Foreskin fibroblast (primary cell): ENCODE measurements at places on chromosomes 6 and 20.

DNA sequence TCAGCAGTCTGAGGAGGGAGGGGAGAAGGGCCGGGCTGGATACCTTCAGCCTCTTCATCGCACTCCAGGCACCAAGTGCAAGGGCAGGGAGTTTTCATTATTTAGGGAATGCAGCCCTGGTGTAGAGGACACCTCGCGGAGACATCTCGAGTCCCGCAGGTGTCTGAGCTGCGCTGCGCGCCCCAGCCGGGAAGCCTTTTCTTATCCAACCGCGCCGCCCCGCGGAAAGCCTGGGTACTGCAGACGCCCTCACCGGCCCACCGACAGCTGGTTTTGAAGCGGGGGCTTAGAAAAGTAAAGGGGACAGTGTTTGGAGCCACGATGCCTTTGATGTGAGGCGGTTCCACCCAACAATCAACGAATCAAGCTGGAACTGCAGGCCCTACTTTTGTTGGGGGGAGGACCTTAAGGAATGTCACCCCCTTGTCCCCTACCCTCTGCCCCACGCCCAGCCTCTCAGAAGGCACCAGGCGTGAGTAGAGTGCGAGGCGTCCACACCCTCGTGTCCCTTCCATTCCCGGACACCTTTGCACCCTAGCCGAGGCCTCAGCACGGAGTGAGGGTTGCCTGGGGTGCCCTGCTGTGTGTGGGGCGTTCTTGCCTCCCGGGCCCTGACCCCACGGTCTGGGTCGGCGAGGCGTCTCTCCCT lies 8.6 kb downstream of the NKX2-2 start:
- peak; percentile 71 for DNase-seq

GRCh38 chr6:105648276-105648675 lies 245.4 kb upstream of the PREP start:
- no peak for DNase-seq

DNA sequence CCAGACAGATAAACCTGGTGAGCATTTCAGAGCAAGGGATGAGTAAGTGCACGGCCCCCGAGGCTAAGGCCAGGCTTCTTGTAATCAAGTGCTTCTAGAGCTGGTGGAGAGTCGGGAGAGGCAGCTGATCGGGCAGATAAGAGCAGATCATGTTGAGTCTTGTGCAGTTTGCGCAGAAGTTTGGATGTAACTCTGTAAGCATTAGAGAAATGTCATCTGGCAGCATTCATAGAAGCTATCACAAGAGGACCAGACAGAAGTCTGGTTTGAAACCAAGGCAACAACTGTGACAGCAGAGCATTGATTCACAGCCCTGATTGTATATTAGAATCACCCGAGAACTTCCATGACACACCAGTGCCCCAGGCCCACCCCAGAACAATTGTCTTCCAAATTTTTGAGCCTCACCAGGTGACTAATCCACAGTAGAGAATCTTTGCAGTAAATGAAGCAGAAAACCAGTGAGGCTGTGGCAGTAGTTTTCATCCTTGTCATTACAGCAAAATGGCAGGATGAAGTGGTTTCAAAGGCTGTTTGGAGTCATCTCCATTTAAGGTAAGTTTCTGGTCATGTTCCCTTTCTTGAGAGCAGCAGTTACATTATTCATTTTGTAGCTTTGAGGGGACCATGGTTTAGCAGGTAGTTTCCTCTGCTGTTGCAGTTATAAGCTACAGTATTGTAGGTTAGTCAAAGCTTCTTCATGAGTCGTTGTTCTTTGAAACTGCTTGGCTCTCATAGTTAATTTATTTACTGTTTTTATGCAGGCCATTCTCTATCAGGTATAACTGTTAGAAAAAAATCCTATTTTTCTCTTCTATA lies 84.1 kb downstream of the RNF217 start:
- no peak for DNase-seq

DNA sequence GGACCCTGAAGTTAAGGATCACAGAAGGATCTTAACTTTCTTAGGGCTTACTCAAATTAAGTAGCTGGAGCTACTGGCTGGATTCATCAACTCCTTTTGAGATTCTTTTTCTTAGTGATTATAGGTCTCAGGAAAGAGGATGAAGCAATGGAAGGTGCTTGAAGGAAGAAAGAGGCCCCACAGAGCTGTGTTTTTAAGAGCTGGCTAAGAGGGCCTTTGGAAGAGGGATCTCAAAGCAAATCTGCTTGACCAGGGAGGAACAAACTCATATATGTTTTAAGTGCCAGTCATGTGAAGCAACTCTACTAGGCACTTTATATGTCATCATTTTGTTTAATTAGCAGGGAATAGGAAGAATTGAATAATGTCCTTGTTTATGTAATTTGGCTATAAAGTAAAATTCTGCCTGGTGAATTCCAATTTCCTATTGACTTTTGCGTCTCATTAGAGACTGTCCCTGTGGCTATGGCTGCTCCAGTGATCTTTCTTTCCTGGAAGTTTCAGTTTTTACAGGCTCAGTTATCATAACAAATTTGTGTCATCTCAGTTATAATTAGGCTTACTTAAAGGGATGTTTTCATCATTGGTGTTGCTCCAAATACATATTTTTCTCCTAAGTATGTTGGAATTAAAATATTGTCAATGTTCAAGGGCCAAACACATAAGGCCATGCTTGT lies 222.8 kb upstream of the CITED2 start:
- DNase-seq: no peak

DNA sequence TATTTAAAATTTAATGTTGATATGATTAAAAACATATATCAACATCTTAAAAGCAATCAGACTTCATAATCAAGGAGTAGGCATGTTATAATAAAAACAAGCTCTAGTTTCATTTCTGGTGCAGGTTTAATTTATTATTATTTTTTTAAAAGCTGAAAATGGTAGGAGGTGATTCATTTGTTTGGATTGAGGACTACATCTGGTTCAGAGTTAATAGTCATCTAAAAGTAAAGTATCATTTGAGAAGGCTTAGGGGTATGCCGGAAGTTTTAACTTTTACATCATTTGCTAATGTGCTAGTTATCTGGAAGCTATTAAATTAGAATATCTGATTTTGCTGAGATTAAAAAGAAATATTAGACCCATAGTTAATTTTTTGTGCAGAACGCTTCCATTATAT lies 169.5 kb upstream of the LAMA2 start:
- DNase-seq: peak; percentile 73

DNA sequence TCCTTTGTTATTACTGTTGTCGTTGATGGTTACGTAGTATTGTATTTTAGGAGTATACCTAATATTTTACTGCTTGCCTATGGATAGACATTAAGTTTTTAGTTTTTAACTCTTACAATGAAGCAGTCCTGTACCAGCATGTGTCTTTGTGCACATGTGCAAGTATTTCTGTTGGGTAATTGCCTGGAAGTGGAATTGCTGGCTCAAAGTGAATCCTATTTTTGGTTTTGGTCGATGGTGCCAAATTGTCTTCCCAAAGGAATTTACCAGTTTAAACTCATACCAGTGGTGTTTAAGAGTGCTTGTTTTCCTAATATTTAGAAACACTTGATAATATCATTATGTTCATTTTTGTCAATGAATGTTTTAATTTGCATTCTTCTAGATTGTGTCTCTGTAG lies 75.5 kb downstream of the ANKS1A start:
- no peak for DNase-seq

- no peak for DNase-seq
Measured at GRCh38 chr6:1679031-1679687, 69.4 kb downstream of the FOXC1 start.

DNA sequence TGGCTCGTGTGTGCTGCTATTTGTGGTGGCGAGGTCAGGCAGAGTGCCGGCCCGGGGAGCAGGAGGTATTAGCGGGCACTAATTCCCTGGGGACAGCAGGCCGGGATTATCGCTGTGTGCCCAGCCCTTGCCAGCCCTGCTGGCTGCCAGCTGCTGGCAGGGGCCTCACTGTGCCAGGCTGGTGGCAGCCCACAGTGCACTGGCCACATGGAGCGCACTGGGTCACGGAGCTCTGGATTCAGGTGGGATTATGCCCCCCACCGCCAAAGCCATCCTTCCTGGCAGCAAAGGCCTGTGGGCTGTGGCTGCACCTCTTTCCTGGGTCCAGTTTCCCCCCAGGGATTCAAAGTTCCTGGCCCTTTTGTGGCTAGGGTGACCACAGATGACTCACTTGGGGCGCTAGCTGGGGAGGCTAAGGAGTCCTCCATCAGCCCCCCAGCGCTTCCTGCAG lies 59.7 kb downstream of the YTHDF1 start:
- no peak for DNase-seq

DNA sequence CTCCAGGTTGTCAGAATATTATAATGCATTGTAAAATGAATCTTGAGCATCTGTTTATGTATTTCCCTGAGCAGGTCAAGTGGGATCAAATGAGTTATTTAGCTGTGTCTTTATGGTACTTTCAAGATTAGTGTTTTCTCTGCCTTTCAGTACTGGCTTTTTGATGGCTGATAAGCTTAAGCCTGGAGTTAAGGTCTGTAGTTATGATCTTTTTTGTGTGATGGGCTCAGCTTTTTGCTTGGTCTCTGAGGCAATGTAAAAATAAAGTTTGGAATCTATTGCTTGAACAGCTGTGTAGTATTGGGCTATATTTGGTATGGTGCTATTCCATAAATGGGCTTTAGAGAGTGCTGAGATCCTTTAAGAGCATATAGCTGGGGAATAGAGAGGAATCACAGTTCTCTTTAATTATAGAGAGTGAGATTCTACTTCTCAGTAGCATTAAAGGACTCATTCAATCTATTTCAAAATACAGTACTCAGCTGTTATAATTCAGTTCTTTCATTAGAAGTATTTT lies 40.7 kb downstream of the ZNF451 start:
- DNase-seq: no peak

GRCh38 chr20:13458860-13459451 lies 179.8 kb downstream of the TASP1 start:
- DNase-seq: peak; percentile 12

DNA sequence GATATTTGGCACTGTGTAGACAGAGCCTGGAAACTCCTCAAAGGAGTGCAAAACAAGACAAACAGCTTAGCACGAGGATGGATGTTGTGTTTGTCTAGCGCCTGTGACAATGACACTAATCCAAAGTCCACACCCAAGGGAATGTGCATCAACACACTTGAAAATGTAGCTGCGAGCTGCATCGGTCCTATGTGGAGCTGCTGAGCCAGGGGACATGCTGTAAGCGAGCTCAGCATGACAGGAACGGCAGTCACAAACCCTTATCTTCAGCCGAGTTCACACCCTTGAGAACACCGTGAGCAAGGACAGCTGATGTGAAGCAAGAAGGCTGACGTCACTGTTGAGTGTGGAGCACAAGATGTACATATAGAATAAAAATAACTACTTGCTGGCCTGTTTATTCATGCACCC lies 684.3 kb downstream of the QKI start:
- DNase-seq: no peak
